H9 (cell line): ENCODE measurements at places on chromosomes 16 and 17. TPM values are rescaled to one million over a fixed set of nuclear protein-coding genes. Genes with fewer than 3 reads are reported as not detected.

DNA sequence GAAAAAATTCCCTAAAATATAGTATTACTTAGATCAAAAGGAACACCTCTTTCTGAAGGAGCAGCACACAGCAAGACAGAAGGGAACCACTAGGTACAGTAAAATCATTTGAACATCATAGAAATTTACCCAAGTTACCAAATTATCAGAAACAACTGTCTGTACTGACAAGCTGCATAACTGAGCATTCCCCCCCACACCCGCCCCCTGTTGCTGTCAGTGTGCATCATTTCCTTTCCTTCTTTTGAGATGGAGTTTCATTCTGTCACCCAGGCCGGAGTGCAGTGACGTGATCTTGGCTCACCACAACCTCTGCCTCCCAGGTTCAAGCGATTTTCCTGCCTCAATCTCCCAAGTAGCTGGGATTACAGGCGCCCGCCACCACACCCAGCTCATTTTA is 120.7 kb downstream of the TRIM37 start:
- no peak for DNase-seq

DNA sequence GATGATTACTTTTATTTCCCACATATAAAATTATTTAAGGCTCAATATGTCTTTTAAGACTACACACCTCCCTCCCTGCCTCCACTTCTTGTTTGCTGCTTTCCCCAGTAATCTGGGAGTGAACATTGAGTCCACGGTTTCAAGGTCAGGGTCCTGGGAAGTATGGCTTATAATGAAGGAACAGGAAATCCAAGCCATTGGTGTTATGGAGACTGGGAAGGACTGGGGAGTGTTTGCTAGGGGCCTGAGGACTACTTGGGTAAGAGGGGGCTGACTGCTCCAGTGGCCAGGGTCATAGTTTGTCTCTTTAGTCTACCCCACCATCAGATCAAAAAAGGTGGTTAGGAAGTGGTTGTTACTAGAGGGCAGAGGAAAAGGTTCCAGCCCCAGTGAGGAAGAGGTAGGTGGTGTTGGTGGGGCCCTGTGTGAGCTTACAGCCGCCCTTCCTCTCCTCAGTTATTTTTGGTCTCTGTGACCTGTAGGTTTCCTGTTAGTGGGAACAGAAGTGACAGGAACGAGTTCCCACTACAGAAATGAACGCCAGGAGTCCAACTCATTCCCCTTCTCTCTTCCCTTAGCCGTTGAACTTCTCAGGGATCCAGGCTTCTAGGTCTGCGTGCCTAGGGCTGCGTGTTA is 742 bp upstream of the SLC16A13 start:
- DNase-seq = no peak

DNA sequence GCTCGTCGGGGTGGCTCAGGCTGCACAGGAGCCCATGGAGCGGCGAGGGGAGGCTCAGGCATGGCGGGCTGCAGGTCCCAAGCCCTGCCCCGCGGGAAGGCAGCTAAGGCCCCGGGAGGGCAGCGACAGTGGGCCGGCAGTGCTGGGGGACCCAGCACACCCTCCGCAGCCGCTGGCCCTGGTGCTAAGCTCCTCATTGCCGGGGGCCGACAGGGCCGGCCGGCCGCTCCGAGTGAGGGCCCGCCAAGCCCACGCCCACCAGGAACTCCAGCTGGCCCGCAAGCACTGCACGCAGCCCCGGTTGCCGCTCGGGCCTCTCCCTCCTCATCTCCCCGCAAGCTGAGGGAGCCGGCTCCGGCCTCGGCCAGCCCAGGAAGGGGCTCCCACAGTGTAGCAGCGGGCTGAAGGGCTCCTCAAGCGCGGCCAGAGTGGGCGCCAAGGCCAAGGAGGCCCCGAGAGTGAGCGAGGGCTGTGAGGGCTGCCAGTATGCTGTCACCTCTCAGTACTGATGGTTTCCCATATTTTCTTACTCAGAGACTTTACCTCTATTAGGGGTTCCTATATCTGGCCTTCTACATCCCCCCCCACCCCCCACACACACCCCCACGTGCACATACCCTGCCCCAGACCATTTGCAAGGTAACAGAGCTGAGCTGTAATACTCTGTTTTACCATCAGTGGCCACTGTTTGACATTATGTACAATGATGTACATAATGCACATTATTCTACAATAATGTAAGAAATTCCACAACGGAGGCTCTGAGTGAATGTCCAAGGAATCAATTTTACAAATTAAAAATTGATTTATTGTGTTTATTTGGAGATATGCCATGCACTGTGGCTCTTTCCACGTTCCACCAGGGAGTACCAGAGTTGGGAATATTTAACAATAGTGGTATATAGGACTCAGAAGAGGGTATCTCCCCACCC is 3.7 kb upstream of the VAT1L start:
- no peak for DNase-seq

GRCh38 chr16:77696149-77696548 is 26.2 kb upstream of the NUDT7 start:
- DNase-seq = no peak

DNA sequence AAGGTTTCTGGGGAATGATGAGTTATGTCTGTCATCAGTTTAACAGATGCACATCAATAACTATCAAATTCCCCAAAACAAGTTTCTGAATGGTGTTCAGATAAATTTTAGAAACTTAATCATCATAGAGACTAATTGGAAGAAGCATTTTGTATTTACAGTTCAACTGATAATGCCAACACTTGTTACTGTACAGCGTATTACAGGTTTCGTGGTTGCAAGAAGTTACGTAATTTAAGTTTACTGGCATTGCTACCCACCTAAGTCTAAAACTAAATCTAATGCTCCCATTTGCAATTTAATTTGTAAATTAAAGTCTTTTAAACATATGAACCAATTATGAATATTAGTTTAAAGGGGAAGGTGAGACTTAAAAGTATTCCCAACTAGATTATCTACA is 3.0 kb downstream of the SRSF1 start:
- DNase-seq = no peak

GRCh38 chr17:1829216-1829591 is 498 bp downstream of the SMYD4 start:
- DNase-seq = no peak

GRCh38 chr17:77494664-77495435 is 354.1 kb downstream of the SEC14L1 start:
- peak; percentile 89 for DNase-seq

DNA sequence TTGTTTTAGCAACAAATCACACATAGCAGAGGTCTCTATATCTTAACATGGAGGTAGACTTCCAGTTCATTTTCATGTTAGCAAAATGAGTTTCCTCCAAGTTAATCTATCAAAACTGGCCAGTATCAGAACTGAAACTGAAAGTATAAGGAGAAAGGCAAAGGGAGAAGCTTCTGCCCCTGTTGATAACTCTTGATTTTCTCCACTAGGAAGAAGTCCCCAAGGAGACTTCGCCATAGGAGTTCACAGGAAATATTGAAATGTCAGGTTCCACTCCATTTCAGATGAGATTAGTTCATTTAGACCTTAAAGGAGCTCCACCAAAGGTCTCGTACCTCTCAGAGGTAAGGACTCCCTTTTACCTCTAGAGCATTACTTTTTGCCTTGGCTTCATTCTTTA is 1.2 kb upstream of the OGFOD3 start:
- DNase-seq = no peak

- no peak for DNase-seq
Measured at GRCh38 chr16:84045001-84045817, 2.6 kb upstream of the SLC38A8 start.

- no peak for DNase-seq
Measured at GRCh38 chr16:31471241-31471874, 594 bp upstream of the TGFB1I1 start.

DNA sequence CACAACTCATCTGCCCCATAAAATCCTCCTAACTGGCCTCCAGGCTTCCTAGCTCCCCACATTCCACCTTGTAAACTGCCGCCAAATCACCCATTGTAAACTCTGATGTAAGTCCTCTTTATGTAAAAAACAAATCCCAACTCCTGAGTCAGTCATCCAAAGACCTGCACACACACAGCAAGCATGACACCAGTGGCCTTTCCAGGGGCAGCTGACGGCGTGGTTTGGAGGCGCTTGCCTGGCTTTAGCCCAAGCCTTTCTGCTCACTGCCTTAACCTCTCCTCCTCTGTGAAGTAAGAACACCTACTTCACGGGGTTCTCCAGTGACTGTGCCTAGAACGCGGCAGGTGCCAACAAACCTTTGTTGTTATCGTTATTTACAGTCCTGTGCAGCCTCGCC is 14.0 kb downstream of the UBE2O start:
- DNase-seq = no peak

DNA sequence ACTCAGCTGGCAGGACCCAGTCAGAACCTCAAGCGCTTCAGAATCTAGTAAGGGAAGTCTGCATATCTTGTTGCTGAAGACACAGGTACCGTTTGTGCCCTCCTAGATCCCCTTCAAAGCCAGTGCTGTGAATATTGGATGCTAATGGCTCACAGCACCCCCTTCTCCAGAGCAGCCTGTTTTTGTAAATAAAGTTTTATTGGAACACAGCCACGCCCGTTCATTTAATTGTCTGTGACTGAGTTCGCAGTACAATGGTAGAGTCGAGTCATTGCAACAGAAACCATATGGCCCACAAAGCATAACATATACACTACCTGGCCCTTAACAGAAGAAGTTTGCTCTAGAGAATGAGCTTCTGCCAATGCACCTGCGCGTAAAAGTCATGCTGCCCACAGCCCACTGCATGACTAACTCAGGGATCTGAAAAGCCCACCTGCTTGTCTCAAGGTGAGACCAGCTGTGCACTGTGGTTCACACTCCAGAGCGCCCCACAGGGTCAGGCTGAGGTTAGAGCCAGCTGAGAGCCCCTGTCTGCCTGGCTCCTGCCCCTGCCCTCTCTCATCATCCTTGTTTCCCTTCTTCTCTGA is 48.8 kb downstream of the AIPL1 start:
- no peak for DNase-seq

DNA sequence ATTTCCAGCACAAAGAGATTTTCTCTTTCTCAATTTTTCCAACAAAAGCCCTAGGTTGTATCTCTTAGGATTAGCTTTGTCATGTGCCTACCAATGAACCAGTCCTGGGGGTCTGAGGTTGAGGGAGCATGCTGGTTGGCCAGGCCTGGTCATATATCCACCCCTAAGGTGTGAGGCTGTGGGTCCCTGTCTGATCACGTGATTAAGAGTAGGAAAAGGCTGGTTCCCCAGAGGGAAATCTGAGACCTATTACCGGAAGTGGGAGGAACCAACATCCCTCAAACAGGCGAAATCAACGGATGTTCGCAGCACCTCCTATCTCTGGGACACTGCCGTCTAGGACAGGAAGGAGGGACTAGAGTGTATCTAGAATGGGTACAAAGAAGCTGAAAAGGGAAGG is 185.7 kb upstream of the IRX5 start:
- no peak for DNase-seq

GRCh38 chr16:23466162-23466885 is 13.3 kb upstream of the COG7 start:
- DNase-seq = no peak

- peak; percentile 62 for DNase-seq
Measured at GRCh38 chr17:66715745-66716156, 119.2 kb upstream of the CACNG5 start.

DNA sequence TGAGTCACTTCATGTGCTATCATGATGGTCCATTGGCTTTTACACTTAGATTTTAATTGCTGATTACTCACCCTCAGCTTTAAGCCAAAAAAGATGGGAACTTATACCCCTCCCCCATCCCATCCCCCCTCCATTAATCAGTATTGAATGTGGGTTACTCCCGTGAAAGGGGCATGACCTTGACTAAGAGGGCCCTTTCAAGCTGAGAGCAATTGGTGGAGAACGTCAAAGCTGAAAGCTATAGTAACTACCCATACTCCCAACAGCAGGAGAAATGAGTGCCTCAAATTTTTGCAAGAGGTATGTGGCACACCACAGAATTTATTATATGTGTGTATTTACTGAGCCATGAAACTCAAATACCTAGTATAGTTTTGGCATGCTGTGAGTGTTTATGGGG is 99.7 kb upstream of the CDH8 start:
- no peak for DNase-seq

DNA sequence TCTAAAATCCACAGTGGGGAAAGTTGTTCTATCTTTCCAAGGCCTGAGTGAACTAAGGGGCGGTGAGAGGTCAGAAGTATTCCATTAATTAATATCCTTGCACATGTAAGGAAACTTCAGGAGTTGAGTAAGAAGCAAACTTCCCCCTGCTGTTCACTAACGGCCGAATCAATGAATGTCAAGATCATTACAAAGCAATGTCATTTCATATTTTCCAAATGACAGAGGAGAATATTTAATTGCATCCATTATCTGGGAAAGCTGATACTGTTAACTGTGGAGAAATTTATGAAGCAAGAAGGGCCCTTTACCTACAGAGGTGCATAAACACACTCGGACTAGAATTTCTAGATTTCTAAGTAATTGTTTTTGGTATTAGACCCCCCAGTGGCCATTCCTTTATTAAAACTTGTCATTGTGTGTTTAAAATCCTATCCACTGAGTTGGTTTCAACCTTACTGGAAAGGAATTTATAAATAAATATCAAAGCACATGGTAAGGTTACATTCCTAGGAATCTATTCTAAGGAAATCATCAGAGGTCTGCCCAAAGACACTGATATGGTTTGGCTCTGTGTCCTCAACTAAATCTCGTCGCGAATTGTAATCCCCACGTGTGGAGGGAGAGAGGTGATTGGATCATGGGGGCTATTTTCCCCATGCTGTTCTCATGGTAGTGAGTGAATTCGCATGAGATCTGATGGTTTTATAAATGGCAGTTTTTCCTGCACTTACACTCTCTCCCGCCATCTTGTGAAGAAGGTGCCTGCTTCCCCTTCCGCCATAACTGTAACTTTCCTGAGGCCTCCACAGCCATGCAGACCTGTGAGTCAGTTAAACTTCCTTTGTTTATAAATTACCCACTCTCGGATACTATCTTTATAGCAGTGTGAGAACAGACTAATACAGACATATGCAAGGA is 20.4 kb upstream of the SMURF2 start:
- no peak for DNase-seq

GRCh38 chr17:34252444-34253138 is 2.5 kb upstream of the CCL2 start:
- no peak for DNase-seq

GRCh38 chr16:31436221-31437045 is 6.2 kb downstream of the ZNF843 start:
- peak; percentile 39 for DNase-seq

DNA sequence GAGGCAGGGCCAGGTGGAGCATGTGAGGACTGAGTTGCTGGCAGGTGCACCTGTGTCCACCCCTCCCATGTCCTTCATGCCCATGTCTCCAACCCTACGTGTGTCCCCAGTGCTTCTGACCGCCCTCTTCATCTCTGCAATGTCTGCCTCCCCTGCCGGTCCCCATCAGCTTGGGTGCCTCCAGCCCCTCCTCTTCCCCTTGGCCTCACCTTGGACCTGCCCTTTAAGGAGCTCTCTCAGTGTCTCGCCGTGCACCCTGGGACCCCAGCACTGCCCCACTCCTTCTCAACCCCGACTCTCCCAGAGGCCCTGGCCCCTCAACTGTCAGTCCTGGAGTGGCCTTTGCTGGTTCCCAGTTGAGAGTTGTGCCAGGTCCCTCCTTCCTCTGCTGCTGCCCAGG is 15.0 kb downstream of the RIPOR1 start:
- DNase-seq = no peak

The USP43 gene
- 5.2 and 5.5 TPM in 2 replicates for total RNA-seq

The FOXO3B gene
- 18.6 and 18.7 TPM in 2 replicates for total RNA-seq

The GAS7 gene
- 4.8 and 6.0 TPM in 2 replicates for total RNA-seq

The TP53TG3 gene
- not detected in 2 replicates for total RNA-seq

The SRCIN1 gene
- 6.7 and 6.9 TPM in 2 replicates for total RNA-seq

The CCL17 gene
- not detected in 2 replicates for total RNA-seq

The NPIPA2 gene
- total RNA-seq = 15.8 and 16.6 TPM in 2 replicates

The SYT17 gene
- total RNA-seq = 2.6 and 3.0 TPM in 2 replicates

The ENDOV gene
- total RNA-seq = 14.8 and 17.1 TPM in 2 replicates

The DYNLRB2 gene
- total RNA-seq = not detected in 2 replicates

The PROCA1 gene
- total RNA-seq = 14.2 and 15.0 TPM in 2 replicates
